AG10803 (cell line): ENCODE measurements at places on chromosomes 5 and 9.

DNA sequence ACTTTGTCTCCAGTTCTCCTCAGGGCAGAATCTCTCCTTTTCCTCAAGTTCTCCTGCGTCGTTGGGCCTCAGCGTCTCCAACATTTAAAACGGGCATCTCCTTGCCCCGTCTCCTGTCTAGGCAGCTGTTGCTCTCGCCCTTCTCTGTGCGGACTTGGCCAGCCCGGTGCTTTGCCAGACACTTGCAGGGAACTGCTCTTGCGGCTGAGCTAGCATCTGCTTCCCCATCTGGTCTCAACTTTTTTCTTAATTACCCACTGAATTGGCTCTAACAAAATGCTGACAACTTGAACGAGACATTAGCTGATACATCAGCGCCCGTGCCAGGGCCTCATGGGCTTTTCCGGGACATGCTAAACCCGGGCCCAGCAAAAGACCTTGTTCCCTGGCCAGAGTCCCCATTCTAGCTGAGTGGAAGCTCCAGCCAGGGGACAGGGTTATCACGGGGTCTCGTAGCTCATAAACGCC lies 25.1 kb downstream of the ZNF618 start:
- DNase-seq: peak; percentile 79

- DNase-seq: peak; percentile 39
Observed at GRCh38 chr5:36655161-36655560, 48.8 kb downstream of the SLC1A3 start.

GRCh38 chr5:148135091-148136048 lies 33.0 kb upstream of the SPINK14 start:
- no peak for DNase-seq

DNA sequence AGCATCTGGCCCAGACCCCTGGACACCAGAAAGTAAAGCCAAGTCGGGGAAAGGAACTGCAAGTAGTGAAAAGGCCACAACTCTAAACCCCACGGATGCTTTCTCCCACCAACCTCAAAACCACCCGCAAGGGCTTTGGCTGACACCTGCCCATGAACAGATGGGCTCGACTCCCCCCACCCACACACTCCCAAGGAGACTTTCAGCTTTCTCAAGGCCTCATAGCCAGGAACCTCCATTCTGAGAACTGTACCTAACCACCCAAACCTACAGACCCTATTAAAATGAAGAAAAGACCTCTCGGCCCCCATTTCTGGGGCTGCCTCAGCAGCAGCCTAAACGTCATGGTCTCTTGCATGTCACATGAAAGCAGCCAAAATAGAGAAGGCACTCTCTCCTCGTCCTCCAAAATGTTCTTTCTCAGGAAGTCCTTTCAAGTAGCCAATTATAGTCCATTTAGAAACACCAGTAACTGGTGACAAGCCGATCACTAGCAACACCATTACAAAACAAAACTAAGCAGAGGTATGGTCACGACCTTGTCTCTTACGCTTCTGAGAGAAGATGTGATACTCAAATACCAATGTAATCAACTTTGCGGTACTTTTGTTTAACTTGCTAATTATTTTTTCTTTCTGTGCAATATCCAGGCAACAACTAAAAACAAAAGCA lies 2.9 kb downstream of the B4GALT1 start:
- DNase-seq: no peak
